ENCODE measurements at places on chromosomes 6 and 20.

DNA sequence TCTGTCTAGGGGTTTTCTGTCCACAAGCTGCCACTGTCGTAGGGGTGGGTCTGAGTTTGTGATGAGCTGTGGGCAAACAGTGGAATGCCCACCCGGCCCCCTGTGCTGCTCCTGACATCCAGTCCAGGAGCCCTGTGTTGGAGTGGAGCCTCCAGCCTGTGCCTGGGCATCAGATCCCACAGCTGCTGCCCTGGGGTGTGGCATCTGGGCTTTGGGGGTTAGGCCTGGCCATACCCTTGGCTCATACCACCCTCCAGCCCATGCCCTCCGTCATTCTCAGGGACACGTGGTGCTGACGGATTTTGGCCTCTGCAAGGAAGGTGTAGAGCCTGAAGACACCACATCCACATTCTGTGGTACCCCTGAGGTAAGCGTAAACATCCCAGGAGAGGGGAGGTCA, 12.9 kb downstream of the SGK2 start:
- no peak for DNase-seq

DNA sequence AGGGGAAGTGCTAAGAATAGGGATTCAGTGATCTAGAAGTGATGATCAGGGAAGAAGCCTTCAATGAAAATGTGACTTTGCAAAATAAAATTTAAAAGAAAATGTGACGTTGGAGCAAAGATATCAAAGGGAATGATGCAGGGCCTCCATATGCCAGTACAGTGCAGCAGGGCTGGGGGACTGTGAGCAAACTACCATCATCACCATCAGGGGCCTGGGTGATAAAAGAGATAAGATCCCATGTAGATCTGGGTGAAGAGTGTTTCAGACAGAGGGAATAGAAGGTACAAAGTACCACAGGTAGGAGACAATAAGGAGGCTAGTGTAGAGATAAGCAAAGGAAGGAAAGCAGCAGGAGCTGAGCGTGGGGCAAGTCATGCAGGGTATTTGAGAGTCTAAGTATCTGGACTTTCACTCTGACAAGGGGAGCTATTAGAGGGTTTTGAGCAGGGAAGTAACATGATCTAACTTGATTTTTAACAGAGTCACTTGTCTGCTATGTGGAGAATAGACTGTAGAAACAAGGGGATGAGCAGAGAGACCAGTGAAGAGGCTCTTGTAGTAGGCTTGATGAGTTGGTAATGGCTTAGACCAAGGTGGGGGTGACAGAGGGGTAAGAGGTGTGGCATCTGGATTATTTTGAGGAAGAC, 295.6 kb downstream of the ZFAND3 start:
- no peak for DNase-seq

GRCh38 chr6:2667617-2668016, 83.1 kb downstream of the MYLK4 start:
- DNase-seq = no peak

DNA sequence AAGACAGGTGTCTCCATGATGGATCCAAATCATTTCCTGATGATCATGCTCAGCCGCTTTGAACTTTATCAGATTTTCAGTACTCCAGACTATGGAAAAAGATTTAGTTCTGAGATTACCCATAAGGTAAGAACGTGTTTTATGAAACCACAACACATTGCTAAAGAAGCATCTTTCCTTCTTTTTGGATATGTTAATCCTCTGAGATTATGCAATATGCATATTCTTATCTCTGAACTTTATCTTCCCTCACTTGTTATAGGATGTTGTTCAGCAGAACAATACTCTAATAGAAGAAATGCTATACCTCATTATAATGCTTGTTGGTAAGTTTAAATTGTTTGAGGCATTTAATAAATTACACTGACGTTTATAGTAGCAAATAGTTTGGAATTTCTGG, 78.2 kb downstream of the PRPH2 start:
- no peak for DNase-seq

GRCh38 chr6:139752086-139752485, 377.6 kb upstream of the CITED2 start:
- DNase-seq = no peak

- DNase-seq = no peak
These were observed 124.6 kb downstream of the SYCP2 start for GRCh38 chr20:59808729-59809381.

- DNase-seq = no peak
These were observed 20.9 kb downstream of the FAM8A1 start for GRCh38 chr6:17621003-17621402.

DNA sequence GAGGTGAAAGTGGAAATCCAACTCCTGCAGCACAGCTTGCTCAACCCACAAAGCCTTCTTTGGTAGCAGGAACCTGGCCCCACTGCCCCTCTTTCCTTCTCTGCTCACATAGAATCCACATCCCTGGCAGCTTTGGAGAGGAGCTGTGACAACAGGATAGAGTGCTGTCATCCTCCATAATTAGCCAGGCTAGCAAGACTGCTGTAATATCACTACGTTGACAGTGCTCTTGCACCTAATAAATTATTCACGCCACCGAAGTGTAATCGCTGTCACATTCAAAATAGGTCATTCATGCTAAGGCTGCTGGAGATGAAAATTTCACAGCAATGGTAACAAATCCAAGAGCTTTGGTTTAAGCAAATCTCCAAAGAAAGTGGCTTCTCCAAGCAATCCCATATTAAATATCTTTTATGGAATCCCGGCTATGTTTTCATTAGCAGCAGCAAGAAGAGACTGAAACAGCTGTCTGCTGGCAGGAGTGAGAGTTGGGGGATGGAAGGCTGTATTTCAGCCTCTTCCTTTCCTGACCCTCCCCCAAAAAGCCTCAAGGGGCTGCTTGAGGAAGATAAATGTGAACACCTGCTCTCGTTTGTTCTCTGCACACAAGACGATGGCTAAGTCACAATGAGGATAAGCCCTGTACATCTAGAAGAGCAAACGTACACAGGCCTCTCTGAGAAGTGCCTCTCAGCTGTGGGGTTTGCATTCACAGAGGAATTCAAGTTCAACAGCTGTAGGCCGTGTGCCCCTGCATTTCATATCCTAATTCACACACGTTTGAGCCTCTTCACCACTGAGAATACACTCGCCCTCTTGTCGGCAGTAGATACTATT, 16.5 kb downstream of the RIPOR2 start:
- no peak for DNase-seq
